ENCODE measurements at places on chromosomes 5 and 9.

GRCh38 chr9:109320742-109321448, at the start of gene EPB41L4B:
TSS of gene EPB41L4B (minus strand) at chr9:109321059. CDS start at chr9:109320446, 613 bp downstream.
- peak; percentile 84 for DNase-seq

- DNase-seq = no peak
Observed at GRCh38 chr5:132489051-132489770, 1.4 kb downstream of the IRF1 start.

- no peak for DNase-seq
Observed at GRCh38 chr9:95820074-95820473, 55.4 kb upstream of the ERCC6L2 start.

GRCh38 chr5:124401476-124402143, 344.8 kb downstream of the ZNF608 start:
- no peak for DNase-seq

DNA sequence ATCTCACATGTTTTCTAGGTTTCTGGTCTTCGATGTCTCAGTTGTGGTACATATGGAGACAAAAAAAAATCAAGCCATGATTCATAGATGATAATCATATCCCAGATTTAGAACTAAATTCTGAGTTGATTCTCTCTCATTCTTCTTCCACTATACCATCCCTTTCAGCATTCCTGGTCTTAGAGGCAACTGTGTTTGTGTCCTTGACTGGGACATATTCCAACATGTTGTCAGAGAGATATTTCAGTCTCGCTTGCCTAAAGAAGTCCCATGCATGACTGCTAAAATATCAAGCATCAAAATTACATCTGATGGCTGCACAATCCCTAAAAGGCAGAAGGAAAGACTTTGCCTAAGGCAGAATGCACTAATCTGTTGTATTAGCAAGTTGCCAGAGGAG, 236.6 kb downstream of the PSAT1 start:
- DNase-seq = no peak

- DNase-seq = no peak
Observed at GRCh38 chr5:16690243-16690852, 73.6 kb upstream of the RETREG1 start.

DNA sequence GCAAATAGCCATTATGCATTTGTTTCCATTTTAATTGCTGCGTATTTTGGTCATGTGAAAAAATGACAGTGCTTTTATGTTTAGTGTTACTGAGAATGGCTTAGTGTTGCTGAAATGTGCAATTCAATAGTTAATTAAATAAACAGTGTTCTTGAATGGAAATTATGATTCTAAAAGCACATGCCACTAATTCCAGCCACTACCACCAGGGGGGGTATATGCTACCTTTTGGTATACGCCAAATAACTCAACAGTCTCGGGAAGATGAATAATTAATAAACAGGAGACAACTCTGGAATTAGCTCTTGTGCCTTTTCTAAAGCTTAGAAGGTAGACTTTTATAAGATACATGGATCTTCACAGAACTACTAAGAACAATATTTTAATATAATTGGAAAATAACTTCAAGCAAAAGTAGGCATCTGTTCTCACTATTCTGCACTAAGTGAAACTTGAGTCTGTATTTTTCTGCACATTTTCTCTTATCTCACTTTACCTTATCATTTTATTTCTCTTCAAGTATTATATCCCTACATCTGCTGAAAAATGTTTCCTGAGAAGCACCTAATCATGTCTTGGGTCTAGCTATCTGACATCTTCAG, 83.5 kb upstream of the MINAR2 start:
- DNase-seq = peak; percentile 6

DNA sequence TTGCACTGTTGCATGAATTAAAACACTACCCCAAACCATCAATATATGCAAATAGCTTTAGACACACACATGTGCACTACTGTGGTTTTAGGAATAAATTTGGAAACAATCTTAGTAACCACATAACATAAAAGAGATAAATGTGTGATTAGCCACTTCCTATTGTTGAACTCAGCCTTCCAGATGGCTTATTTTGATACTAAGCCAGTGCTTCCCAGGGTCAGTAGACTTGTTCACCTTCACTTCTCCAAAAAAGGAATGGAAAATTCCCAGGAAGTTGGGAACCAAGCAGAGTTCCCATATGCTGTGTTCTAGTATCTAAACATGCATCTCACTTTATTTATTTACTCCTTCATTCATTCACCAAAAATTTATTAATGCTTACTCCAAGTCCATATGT, 47.8 kb downstream of the SVEP1 start:
- DNase-seq = no peak

- DNase-seq = no peak
Observed at GRCh38 chr9:98797491-98797890, 1.1 kb upstream of the ANKS6 start.

DNA sequence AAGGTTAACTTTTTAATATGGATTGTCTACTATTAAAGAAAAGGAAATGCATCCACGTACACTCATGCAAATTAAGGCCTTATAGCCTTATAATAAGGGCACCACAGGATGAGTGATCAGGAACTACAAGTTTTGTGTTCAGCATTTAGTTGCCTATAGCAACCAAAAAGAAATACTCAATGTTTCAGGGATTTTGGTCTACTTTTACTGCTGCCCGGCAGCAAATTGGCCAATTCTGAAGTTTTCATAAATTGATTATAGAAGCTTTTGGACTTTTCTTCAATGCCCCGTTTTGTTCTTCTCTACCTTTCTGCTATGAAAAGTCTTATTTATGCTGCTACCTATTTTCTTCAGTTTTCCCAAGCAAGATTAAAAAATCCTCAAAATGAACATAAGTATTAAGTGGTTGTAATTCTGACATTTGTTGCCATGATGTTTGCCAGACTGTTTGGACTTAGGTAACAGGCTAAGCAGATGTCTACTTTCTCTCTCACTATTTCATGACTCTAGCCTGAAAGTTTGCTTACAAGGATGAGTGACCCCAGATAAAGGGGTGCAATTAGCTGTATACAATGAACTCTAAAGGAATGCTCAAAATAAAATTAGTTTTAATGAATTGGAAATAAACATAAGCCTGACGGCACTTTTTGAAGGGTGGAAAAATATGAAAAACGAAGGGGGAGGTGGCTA, 391.5 kb upstream of the DAB2 start:
- DNase-seq = no peak
